ENCODE measurements at places on chromosomes 4 and X.

GRCh38 chr4:181013162-181013561 lies 1230.0 kb upstream of the TENM3 start:
- no peak for DNase-seq

DNA sequence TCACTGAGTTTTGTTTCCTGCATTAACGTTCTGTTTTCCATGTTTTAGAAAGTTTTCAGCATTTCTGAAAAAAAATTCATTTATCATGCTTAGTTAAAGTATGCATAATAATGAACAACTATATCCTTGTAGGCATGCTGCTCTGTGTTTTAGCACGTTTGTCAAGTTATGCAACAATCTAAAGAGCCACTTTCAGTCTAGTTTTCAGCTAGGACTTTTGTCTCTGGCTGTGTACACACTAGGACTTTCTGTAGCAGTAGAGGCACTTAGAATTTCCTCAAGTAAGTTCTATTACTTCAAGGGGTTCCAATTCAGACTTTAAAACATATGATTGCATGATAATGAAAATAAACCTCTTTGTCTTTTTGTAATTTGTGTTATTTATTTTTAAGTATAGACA lies 12.4 kb downstream of the DCAF8L1 start:
- no peak for DNase-seq

- no peak for DNase-seq
These were observed 37.4 kb downstream of the CXorf58 start for GRCh38 chrX:23945206-23945605.

GRCh38 chrX:9494771-9495170 lies 29.9 kb downstream of the TBL1X start:
- DNase-seq: no peak

GRCh38 chrX:54357414-54358377 lies at the start of gene WNK3:
Gene WNK3 (minus strand): TSS chrX:54358046.
- peak; percentile 2 for DNase-seq

- no peak for DNase-seq
These were observed 13.0 kb downstream of the LRP2BP start for GRCh38 chr4:185382754-185383153.

DNA sequence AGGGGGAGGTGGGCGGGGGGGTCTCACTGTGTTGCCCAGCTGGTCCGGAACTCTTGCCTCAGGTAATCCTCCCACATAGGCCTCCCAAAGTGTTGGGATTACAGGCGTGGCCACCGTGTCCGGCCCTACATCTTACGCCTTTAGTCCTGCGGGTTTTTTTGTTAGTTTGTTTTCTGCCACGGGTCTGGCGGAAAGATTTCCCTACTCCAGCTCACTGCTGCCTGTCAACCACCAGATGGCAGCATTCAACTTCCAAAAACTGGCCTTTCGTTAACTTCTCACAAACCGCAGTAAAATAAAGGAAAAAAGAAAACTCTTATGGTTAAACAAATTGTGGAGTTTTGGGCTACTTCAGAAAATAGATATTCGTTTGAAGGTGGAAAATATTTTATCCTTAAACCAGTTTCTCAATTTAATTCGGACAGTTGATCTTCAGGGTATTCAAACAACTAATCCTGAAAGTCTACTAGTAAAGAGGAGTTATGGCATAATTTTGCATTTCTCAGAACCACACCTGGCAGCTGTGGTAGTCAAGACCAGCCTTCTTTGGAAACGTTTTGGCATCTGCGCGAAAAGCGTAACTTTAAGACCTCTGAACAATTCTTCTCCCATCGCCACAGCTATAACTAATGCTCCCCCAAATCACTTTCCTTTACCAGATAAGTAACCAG lies 41.1 kb downstream of the LUZP4 start:
- no peak for DNase-seq

GRCh38 chr4:139815778-139816601 lies 150.4 kb downstream of the MGST2 start:
- no peak for DNase-seq

DNA sequence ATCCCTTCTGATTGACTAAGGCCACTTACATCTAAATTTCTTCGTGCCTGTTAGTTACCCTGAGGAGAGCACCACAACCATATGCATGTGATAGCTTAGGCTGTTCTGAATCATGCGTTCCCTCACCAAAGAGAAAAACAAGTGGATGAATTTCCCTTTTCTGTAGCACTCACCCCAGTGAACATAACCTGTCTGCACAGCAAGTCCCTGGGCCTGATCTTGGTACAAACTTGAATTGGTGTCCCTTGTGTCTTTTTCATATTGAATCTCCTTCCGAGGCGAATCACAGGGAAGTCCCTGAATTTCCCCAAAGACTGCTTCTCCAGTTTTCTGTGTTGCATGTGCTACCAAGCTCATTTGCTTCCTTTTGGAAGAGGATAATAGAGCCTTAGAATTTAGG lies 100.4 kb downstream of the KLHL8 start:
- no peak for DNase-seq

GRCh38 chr4:140309124-140309870 lies 64.1 kb upstream of the SCOC start:
- DNase-seq: no peak

GRCh38 chr4:150743564-150744342 lies 161.8 kb downstream of the MAB21L2 start:
- DNase-seq: no peak

- DNase-seq: no peak
These were observed 32.3 kb upstream of the IRF2 start for GRCh38 chr4:184506527-184507121.

- no peak for DNase-seq
These were observed 177.3 kb downstream of the PABPC4L start for GRCh38 chr4:134024251-134024650.

- no peak for DNase-seq
These were observed 37.7 kb downstream of the MTTP start for GRCh38 chr4:99612281-99612680.

DNA sequence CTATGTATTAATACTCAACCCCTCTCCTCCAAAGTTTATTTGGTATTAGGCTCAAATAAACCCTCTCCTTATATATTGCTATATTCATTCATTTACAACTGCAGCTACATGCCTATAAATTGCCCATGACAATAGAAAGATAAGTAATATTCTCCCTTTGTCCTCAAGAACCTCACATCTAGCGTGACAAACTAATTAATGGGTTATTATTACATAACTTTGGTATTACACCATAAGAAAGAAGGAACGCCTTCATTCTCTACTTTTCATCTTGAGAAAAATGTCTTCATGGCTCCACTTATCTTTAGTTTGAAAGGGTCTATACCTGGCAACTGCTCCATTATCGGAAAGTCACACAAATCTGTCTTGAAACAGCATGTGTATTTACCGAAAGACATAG lies 157.7 kb upstream of the RASGEF1B start:
- DNase-seq: no peak

DNA sequence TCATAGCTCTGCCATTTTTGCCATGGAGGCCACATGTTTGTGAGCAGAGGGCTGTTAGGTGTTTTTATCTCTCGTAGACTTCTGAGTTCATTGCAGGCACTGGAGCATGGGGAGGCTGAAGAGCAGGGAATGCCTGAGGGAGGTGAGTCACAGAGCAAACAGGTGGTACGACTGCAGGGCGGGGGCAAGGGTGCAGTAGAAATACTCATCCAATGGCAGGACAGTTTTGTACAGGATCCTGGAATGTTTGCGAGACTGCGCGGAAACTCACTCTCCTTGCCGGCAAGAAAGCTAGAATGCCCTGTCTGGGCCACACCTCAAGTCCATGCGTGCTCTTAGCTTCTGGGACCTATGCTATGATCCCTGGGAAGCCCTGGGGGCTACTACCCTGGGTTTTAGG lies 20.0 kb upstream of the VCX2 start:
- DNase-seq: no peak

DNA sequence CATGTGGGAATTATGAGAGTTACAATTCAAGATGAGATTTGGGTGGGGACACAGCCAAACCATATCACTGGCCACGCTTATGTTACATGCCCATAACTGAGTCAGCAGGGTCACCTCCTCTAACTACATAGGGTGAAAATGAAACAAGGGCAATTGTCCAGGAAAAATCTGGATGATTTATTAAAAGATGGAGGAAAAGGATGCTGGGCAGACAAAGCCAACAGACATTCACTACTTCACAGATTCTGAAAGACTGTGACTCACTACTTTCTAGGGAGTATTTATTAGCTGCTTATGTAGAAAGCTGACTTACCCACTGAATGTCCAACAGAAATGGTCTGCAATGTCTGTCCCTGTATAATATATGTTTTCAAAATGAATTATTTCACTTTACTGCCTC lies 72.4 kb downstream of the APBB2 start:
- no peak for DNase-seq

DNA sequence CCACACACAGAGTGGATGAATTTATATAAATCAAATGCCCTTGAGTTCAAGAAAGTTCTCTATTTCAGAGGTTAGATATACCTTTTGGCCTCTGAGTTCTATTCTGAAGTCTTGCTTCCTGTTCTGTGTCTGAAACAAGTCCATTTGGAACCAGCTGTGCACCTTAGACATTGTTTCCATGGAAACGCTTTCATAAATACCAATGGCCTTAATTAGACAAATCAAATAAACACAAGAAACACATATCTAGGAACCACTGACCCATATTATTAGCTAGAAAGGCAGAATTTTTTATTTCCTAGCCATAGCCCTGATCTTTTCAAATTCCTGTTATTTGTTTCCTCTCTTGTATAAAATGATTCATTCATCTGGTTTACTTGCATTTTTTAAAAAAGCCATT lies 8.4 kb upstream of the C4orf54 start:
- DNase-seq: no peak

Data from effector CD4-positive, alpha-beta T cell (primary cell).